ENCODE measurements at places on chromosomes 4 and X. TPM values are rescaled to one million over a fixed set of nuclear protein-coding genes. Genes with fewer than 3 reads are reported as not detected.
A peak's percentile ranks its signal among the peaks of the same experiment; 100 is the strongest.

LAMP2 gene
- 27.7 TPM for total RNA-seq

ADRA2C gene
- 8.6 TPM for total RNA-seq

ADH7 gene
- total RNA-seq: not detected

CFP gene
- total RNA-seq: 2.8 TPM

SLITRK4 gene
- total RNA-seq: 1.5 TPM

GPR82 gene
- not detected for total RNA-seq

SSX2B gene
- not detected for total RNA-seq

TAF7L gene
- total RNA-seq: not detected

GRCh38 chr4:119592830-119593229, 35.8 kb downstream of the PDE5A start:
- no peak overlapping the region for H3K27ac ChIP-seq
- H3K4me3 ChIP-seq: no peak overlapping the region
- no peaks in the 10 kb centered on the region for H3K4me1 ChIP-seq
- no peak for DNase-seq
- peaks cover 4% of the 10 kb centered on the region for H3K36me3 ChIP-seq
- no peaks in the 10 kb centered on the region for H3K27me3 ChIP-seq

GRCh38 chr4:17092736-17093437, 194.4 kb upstream of the LDB2 start:
- no peaks in the 10 kb centered on the region for H3K27me3 ChIP-seq
- peaks cover 3% of the 10 kb centered on the region for H3K4me1 ChIP-seq

GRCh38 chr4:1235381-1236102, 13.4 kb downstream of the CTBP1 start:
- H3K27me3 ChIP-seq: no peaks in the 10 kb centered on the region
- DNase-seq: no peak
- no peaks in the 10 kb centered on the region for H3K4me1 ChIP-seq
- H3K36me3 ChIP-seq: peaks cover 66% of the 10 kb centered on the region
- no peak overlapping the region for H3K27ac ChIP-seq
- no peak overlapping the region for H3K4me3 ChIP-seq

- H3K27ac ChIP-seq: no peak overlapping the region
- no peaks in the 10 kb centered on the region for H3K27me3 ChIP-seq
- peaks cover 24% of the 10 kb centered on the region for H3K36me3 ChIP-seq
- DNase-seq: no peak
- H3K4me1 ChIP-seq: no peaks in the 10 kb centered on the region
Measured at GRCh38 chr4:55038176-55038890, 87.1 kb downstream of the KDR start.

- no peaks in the 10 kb centered on the region for H3K36me3 ChIP-seq
- no peaks in the 10 kb centered on the region for H3K27me3 ChIP-seq
- no peaks in the 10 kb centered on the region for H3K4me1 ChIP-seq
- DNase-seq: no peak
- no peak overlapping the region for H3K4me3 ChIP-seq
- no peak overlapping the region for H3K27ac ChIP-seq
Measured at GRCh38 chr4:47668810-47669408, 169.0 kb downstream of the CORIN start.

- H3K27me3 ChIP-seq: no peaks in the 10 kb centered on the region
- no peak overlapping the region for H3K4me3 ChIP-seq
- no peak overlapping the region for H3K27ac ChIP-seq
- H3K4me1 ChIP-seq: no peaks in the 10 kb centered on the region
- DNase-seq: no peak
- no peaks in the 10 kb centered on the region for H3K36me3 ChIP-seq
Measured at GRCh38 chr4:113738251-113738650, 23.3 kb downstream of the CAMK2D start.

- no peaks in the 10 kb centered on the region for H3K27me3 ChIP-seq
- H3K4me3 ChIP-seq: peak overlapping the region; percentile 100
- no peaks in the 10 kb centered on the region for H3K4me1 ChIP-seq
- no peak for DNase-seq
Measured at GRCh38 chr4:39699687-39700409, 1.9 kb downstream of the UBE2K start.

DNA sequence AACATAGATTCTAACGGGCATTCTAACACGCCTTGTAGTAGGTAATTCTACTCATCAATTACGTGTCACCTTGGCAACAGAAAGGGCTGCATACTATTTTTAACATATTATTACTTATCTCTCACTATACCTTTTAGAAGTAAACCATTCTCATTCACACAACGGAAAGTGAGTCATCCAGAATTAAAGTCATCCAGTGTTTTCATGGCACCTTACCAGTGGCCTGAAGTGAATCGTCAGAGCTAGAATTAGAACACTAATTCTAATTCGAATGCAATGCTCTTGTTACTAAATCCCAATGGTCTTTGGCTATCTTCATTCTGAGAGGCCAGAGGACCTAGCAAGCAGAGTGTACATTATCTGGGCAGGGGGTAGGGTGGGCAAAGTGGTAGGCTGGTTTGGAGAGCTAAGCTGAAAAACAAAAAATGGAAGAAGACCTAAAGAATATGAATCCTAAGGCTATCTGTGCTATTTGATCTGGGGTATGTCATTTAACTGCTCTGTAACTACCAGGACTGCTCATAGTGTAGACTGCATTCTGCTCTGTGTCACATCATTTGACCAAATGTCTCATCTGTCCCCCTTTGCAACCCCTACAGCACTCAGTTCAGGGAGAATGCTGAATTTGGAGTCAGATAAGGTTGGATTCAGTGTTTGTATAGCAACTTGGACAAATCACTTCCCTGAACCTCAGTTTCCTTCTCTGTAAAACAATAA, 96.5 kb downstream of the HDAC8 start:
- no peak overlapping the region for H3K4me3 ChIP-seq
- no peaks in the 10 kb centered on the region for H3K4me1 ChIP-seq
- H3K27ac ChIP-seq: no peak overlapping the region
- DNase-seq: no peak
- H3K27me3 ChIP-seq: no peaks in the 10 kb centered on the region
- peaks cover 16% of the 10 kb centered on the region for H3K36me3 ChIP-seq

DNA sequence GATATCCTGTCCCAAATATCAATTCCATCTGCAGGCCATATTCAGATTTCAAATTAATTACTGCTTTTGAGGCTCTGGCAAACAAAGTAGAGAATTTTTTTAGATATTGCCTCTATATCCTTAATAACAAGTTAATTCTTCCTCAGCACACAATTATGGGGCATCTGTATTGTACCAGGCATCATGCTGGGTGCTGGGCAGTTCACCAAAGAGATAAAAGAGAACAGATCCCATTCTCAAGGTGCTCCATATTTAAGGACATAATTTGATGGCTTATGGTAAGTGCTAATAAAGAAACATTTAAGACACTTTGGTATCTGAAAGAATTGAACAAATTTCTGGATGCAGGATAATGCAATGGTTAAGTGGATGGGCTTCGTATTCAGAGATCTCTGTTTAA, 65.8 kb downstream of the SPCS3 start:
- DNase-seq: no peak
- H3K36me3 ChIP-seq: no peaks in the 10 kb centered on the region
- H3K27me3 ChIP-seq: no peaks in the 10 kb centered on the region

DNA sequence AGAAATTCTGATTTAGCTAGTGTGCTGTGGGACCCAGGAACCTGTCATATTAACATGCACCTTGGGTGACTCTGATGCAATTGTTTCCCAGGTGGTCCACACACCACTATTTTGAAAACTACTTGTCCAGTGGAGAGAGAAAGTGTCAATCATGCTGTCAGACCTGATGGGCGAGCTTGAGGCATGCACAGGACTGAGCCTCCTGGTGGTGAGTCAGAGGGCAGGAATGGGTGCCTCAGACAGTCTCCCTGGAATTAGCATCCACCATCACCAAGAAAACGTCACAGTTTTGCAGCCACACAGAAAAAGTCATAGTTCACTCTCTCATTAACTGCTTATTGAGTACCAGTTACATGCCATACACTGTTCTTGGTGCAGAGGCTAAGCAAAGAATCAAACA, 181.8 kb upstream of the MAOA start:
- no peak overlapping the region for H3K27ac ChIP-seq
- H3K27me3 ChIP-seq: no peaks in the 10 kb centered on the region
- H3K4me3 ChIP-seq: no peak overlapping the region
- no peaks in the 10 kb centered on the region for H3K36me3 ChIP-seq

GRCh38 chrX:134512566-134512965, 52.6 kb downstream of the HPRT1 start:
- peaks cover 9% of the 10 kb centered on the region for H3K36me3 ChIP-seq
- H3K27me3 ChIP-seq: no peaks in the 10 kb centered on the region
- no peak overlapping the region for H3K4me3 ChIP-seq
- no peak for DNase-seq
- H3K27ac ChIP-seq: no peak overlapping the region

DNA sequence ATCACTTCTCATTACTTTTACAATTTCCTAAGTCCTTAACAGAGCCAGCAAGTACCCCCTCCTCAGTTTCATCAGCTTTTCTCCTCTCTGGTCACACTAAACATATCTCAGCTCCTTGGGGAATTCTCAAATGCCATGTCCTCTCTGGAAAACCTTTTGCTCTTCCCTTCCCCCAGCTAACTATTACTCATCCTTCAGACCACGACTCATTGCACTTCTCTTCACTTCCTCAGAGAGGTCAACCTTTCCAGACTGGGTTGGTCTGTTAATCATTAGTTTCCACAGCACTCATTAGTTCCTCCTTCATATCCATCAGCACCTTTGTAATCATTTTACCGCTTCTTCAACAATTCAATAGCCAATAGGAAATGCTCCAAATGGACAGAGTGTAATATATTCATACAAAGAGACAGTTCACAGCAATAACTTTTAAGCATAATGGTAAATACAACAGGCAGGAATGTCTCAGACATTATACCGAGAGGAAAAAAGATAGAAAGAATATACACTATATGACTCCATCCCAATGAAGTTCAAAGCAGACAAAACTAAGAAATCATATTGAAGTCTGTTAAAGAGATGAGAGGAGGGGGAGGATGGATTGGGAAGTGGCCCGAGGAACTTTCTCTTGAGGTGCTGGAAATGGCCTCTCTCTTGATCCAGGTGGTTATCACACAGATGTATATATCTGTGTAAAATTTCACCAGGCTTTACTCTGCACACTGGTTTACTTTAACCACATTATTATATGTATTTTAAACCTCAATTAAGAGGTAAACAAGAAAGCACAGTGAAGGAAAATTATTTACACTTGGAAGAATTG, 39.6 kb downstream of the DDX60L start:
- H3K27ac ChIP-seq: no peak overlapping the region
- DNase-seq: no peak
- H3K27me3 ChIP-seq: no peaks in the 10 kb centered on the region
- H3K4me3 ChIP-seq: no peak overlapping the region
- H3K36me3 ChIP-seq: no peaks in the 10 kb centered on the region

DNA sequence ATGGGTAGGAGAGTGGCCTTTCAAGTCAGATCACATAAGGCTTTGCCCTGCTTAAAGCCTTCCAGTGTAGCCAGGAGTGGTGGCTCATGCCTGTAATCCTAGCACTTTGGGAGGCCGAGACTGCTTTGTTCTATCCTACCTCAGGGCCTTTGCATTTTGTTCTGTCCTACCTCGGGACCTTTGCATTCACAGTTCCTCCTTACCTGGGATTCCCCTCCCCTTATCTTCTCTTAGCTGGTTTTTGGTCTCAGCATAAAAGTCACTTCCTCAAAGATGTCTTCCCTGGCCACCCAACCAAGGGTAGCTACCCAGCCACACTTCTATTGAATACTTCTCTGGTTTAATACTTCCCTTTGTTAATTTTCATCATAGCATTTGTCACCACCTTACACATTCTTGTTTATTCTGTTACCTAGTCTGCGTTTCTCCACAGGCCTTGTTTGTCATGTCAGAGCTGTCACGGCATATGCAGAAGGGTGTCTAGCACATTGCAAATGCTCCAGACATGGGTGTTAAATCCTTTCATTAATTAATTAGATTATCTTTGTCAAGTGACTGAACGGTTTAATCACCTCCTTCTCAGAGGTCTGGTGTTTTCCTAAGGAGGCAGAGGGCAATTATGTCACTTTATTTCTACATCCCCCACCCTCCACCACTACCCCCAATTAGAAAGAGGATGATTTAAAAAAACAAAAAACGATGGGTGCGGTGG, 11.3 kb upstream of the SETD7 start:
- H3K36me3 ChIP-seq: no peaks in the 10 kb centered on the region
- H3K4me3 ChIP-seq: no peak overlapping the region
- no peaks in the 10 kb centered on the region for H3K27me3 ChIP-seq
- no peaks in the 10 kb centered on the region for H3K4me1 ChIP-seq
- no peak for DNase-seq

DNA sequence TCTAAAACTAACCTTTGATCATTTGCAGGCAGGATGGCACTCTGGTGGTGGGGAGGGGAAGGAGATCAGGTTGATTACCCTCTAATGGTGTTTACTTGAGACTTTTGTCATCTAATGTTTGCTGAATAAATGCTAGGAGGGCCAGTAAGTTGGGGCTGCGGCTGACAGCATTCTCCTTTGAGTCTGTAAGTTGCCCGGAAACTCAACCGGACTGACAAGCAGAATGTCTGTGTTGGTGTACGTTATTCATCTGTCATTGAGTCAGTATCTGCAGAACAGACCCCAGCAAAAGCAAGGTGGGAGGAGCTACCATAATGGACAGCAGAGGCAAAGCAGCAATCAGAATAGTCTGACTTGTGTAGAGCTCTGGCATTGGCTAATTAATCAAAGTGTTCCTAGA, 1210.6 kb upstream of the PABPC4L start:
- no peak overlapping the region for H3K27ac ChIP-seq
- H3K4me3 ChIP-seq: no peak overlapping the region
- H3K36me3 ChIP-seq: peaks cover 2% of the 10 kb centered on the region
- no peaks in the 10 kb centered on the region for H3K27me3 ChIP-seq
- H3K4me1 ChIP-seq: no peaks in the 10 kb centered on the region

DNA sequence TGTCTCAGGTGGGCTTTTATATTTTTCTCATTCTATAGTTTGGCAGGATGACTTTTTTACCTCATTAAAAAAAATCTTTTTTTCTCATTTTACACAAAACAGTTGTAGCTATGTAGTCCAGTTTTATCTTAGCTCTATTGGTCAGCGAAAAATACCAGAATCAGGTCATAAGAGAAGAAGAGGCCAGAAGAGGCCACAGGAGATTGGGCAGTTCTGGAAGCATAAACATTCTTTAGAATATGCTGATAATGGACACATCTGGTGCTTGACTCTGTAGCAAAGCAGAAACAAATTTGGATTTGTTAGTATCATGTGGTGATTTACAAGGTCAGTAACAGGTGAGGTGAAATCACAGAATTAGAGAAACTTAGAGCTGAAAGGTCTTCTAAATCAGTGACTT, 66.6 kb upstream of the ARHGAP24 start:
- H3K27me3 ChIP-seq: no peaks in the 10 kb centered on the region
- H3K27ac ChIP-seq: no peak overlapping the region
- H3K4me1 ChIP-seq: no peaks in the 10 kb centered on the region
- DNase-seq: no peak
- H3K36me3 ChIP-seq: no peaks in the 10 kb centered on the region
- no peak overlapping the region for H3K4me3 ChIP-seq

- no peaks in the 10 kb centered on the region for H3K4me1 ChIP-seq
- H3K27me3 ChIP-seq: no peaks in the 10 kb centered on the region
- no peak overlapping the region for H3K27ac ChIP-seq
Measured at GRCh38 chrX:10166731-10167151, 10.0 kb downstream of the CLCN4 start.

- H3K27me3 ChIP-seq: no peaks in the 10 kb centered on the region
- H3K4me3 ChIP-seq: no peak overlapping the region
- no peak overlapping the region for H3K27ac ChIP-seq
- DNase-seq: no peak
Measured at GRCh38 chr4:80215449-80216052, 18.2 kb downstream of the PRDM8 start.
